ENCODE measurements at places on chromosomes 2 and 18.

GRCh38 chr2:147490401-147491261, 354.2 kb upstream of the ACVR2A start:
- DNase-seq: no peak

DNA sequence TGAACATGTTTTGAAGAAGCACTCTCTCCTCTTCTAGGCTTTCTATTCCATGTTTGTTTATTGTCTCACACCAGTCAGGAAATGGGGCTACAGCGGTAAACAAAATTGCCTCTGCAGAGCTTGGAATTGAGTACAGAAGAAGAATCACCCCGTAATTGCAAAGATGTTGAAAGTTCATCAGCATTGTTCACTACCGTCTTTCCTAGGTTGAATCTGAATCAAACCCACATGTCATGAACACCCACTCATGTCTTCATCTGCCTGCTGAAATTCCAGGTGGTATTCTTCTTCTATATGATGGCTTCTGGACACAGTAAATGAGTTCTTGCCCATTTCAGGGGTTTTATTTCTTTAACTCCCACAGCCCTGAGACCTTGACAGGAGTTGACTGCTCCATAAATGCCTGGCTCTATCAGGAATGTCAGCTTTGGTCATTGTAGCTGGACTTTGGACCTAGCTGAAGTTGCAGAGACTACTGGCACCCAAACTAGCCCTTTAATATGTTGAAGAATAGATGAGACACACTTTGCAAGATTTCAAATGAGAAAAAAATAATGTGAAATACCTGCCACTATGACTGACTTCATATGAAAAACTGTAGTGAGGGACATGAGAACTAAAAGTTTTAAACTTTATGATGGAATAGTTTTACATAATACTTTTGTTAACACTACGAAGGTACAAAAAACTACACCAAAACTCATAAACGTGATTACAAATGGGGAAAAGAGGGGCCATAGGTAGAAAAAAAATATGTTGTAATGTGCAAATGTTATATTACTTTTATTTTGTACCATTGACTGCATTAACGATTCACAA, 1235.3 kb upstream of the ZEB2 start:
- no peak for DNase-seq

DNA sequence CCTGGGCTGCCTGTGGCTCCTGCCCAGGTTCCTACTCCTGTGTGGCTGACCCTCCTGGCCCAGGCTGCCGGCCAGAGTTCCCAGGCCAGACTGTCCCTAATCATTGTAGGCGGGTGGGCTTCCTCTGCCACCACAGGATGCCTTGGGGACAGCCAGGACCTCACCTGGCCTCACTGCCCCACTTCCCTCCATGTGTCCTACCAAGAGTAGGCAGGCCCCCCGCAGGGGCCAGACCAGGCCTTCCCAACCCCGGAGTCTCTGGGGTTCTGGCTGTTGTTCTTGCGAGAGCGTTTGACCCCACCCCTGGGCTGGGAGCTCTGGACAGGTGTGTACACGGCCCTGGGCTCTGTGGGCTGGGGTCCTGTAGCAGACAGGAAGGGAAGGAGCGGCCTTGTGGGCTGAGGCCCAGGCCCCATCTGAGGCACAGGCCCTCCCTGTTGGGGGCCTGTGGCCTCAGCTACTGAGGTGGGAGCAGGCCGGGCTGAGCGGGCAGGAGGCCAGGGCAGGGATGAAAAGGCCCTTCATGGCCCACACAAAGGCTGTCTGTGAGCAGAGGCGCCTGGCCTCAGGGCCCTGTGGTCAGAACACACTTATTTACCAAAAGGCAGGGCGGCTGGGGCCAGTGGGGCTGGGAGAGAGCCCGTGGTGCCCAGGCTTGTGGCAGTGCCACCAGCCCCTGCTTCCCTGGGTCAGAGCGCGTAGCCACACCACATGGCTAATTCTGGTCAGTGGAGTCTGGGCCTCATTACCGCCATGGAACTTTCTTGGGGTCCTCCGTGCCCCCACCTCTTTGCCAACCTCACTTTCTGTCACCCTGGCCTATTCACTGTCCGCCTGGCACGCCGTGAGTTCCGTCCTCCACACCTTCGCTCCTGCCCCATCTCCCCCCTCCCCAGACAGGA, 2.0 kb downstream of the SNORC start:
- DNase-seq: no peak

DNA sequence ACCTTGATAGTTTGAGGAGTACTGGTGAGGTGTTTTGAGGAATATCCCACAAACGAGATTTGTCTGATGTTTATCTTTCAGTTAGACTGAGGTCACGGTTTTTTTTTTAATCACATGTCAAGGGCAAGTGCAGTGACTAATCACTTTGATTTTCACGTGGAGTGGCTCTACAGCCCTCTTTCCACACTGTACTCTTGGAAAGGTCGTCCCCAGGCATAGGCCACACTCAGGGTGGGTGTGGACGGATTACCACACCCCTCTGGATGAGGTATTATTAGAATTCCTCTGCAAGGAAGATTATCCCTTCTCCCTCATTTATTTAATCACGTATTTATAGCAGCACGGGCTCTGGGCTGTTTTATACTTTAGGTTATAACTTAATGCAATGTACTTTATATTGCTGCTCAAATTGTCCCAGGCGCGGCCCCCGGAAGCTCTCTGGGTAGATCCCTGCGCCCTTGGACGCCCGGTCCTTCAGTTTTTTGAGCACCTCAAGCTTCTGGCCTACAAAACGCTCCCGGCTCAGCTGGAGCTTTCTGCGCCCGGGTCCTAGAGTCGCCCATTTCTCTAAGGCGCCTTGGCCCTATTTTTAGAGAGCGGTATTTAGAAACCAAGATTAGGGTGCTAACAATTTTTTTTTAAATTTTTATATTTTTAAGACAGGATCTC, 515 bp upstream of the PLEKHB2 start:
- DNase-seq: peak; percentile 55

DNA sequence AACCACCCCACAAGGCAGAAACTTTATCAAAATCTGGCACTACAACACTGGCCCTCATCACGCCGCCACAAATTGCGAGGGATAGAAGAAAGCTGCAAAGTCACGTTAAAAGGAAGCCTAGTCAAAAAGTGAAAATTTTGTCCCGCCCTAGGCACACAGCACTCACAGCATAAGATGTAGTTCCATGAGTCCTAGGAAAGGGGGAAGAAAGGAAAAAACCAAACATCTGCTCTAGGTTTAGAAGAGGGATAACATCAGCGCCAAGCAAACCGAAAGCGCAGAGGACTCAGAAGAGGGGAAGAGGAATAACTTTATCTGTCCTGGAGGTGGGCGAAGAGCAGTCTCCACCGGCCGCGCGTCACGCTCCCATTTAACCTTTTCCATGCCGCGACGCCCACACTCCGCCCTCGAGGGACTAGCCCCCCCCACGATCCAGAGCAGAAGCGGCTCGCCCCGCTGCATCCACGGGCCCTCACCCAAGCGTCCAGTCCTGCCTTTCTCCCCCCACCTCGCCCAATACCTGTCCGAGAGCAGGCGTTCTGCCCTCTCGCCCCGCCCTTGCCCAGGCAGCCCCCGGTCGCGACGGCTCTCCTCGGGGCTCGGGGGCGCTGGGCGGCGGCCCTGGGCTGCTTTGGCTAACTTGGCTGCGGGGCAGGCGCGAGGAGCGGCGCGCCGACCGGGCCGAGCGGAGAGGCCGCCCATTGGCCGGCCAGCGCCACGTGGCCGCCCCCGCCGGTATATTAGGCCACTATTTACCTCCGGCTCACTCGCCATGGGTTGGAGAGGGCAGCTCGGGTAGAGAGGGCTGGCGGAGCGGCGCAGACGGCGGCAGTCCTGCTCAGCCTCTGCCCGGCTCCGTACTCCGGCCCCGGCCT, at the start of gene HOXD1:
HOXD1 (plus strand) TSS at position 770 of the 875 bp plus-strand sequence. CDS start 134 bp downstream, outside the sequence.
- no peak for DNase-seq

- no peak for DNase-seq
Observed at GRCh38 chr2:213101109-213101508, 50.3 kb downstream of the IKZF2 start.

DNA sequence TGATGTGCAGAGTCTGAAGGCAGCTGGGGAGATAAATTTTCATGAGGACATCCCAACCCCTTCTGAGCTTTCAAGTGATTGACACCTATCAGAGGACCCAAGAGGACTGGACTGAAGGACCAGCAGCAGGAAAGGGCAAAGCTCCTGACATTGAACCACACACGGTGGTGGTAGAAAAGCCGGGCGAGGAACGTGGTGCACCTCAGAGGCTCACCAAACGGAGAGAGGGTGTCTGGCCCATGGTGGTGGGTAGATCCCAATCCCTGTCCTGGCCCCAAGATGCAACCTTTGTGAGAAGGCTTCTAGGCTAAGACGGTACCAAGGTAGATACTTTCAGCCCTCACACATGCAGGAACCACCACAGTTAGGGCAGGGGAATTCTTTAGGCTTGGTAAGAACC, 52.1 kb downstream of the FRZB start:
- no peak for DNase-seq

GRCh38 chr2:26913999-26914658, 56.3 kb upstream of the MAPRE3 start:
- no peak for DNase-seq

GRCh38 chr18:46471809-46472498, 185.1 kb downstream of the LOXHD1 start:
- DNase-seq: no peak

DNA sequence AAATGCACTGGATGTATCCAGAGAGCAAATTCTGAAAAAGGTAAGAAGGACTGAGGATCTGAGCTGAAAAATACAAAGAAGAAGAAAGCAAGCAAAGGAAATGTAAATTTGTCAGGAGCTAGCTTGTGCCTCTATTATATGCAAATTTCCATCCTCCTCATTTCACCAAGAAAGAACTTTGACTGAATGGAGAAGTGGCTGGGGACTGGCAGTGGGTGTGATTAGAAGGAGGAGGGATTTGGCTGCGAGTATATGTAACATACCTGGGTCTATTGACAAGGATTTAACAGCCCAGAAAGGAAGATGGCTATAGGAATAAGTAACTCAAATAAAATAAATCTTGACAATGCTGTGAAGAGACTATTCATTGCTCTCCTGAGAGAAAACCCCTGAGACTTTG, 19.4 kb upstream of the RIT2 start:
- DNase-seq: no peak

DNA sequence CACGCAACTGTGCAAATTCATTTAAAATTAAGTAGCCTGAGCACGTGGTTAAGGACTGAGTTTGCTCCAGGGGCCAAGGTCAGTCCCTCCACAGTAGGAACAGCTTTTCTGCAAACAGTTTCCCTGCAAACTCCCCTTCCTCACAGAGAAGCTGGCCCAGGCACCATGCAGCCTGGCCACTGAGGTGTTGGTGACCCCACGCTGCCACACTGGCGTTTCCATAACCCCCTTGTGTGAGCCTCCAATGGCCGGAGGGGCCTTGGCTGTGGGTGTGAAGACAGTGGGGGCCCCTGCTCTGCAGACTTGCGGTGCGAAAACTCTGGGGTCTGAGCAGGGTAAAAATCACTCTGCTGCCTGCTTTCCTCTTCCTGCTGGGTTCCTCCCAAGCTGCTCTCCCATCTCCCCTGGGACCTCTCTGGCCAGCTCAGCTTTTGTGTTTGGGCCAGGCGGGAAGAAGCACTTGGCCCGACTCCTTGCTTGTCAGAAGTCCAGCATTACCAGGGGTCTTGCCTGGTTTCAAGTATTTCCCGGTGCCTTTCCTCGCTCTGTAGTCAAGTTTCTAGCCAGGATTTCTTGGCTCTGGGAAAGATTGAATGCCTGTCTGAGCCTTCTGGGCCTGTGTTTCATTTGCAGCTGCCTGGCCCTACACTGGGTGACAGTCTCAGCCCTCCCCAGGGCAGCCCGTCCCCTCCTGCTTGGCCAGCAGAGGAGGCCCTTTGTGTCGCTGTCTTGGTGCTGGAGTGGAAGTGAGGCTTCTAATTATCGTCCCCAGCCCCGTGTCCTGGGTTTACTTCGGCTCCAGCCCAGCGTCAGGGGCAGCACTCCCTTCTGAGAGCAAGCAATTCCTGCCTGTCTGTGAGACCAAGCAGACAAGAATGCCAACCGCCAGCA, 131.4 kb upstream of the SLC1A4 start:
- peak; percentile 78 for DNase-seq

- peak; percentile 44 for DNase-seq
Observed at GRCh38 chr2:231364961-231365810, 30.3 kb upstream of the B3GNT7 start.

- no peak for DNase-seq
Observed at GRCh38 chr2:239688122-239688681, 287.4 kb upstream of the HDAC4 start.

DNA sequence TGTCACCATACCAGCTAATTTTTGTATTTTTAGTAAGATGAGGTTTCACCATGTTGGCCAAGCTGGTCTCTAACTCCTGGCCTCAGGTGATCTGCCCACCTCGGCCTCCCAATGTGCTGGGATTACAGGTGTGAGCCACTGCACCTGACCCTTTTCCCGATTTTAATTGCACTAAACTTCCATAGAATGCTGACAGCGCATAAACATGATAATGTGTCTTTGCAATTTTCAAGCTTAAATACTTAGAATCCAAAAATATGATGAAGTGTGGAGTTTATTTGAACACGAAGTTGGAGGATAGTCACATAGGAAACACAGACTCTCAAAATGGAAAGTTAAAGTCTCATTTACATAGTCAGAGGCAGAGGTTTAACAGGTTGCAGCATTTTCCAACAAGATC, 138.6 kb downstream of the TPO start:
- DNase-seq: no peak

DNA sequence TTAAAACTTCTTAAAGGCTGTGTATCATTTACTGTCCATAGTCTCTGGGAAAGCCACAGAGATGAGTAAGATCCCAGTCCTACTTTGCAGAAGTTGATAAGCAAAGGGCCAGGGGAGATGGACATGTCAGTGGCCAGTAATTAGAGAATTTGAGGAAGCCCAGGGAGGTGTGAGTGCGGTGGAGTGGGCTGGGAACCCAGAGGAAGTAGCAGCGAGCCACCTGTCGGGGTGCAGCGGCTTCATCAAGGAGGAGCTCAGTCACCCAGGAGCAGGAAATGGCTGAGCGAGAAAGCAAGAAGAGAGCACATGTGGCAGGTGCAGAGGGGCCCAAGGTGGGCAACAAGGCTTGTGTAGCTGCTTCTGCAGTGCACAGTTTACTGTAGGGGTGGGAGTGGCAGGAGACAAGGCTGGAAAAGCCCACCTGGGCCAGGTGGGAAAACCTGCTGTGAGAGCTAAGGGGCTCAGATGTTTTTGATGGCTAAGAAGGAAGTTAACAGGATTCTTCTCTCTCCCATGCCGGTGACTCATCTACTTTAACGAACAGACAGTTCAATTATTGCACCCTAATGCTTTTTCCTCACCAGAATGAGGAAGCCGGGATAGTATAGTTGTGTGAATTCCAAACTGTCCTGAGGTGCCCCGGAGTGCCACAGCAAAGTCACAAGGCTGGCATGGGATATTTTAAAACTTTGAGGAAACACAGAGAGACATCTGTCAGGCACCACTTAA, 34.8 kb upstream of the MGAT5 start:
- no peak for DNase-seq

GRCh38 chr2:231219289-231219688, 20.9 kb downstream of the ARMC9 start:
- DNase-seq: no peak

- no peak for DNase-seq
Observed at GRCh38 chr2:239165206-239165831, 235.5 kb downstream of the HDAC4 start.

All from stromal cell of bone marrow (primary cell).